T-helper 17 cell (primary cell): ENCODE measurements at places on chromosomes 6 and 20. TPM values are rescaled to one million over a fixed set of nuclear protein-coding genes. Genes with fewer than 3 reads are reported as not detected.

GRCh38 chr6:150336299-150336698 lies 32.5 kb upstream of the IYD start:
- no peak for DNase-seq
- H3K36me3 ChIP-seq: peaks cover 5% of the 10 kb centered on the region
- peaks cover 4% of the 10 kb centered on the region for H3K4me1 ChIP-seq
- H3K27me3 ChIP-seq: peaks cover 37% of the 10 kb centered on the region
- no peak overlapping the region for H3K4me3 ChIP-seq
- no peak overlapping the region for H3K27ac ChIP-seq

GRCh38 chr6:110415086-110415916 lies at the start of gene DDO:
DDO (minus strand) TSS chr6:110415575; CDS start chr6:110413462, 2,113 bp downstream.
- no peak for DNase-seq
- H3K27me3 ChIP-seq: peaks cover 50% of the 10 kb centered on the region
- no peak within 1 kb of the TSS for H3K4me3 ChIP-seq
- no peaks in the 10 kb centered on the region for H3K36me3 ChIP-seq
- H3K4me1 ChIP-seq: peaks cover 10% of the 10 kb centered on the region
- H3K27ac ChIP-seq: no peak within 1 kb of the TSS

- H3K4me1 ChIP-seq: peaks cover 3% of the 10 kb centered on the region
- H3K27me3 ChIP-seq: peaks cover 49% of the 10 kb centered on the region
- no peaks in the 10 kb centered on the region for H3K36me3 ChIP-seq
- H3K4me3 ChIP-seq: no peak overlapping the region
These were observed 33.8 kb downstream of the PPP1R14C start for GRCh38 chr6:150176659-150177058.

GRCh38 chr6:18203786-18204185 lies 48.6 kb downstream of the KDM1B start:
- H3K27ac ChIP-seq: no peak overlapping the region
- H3K4me1 ChIP-seq: peaks cover 4% of the 10 kb centered on the region
- H3K36me3 ChIP-seq: peaks cover 3% of the 10 kb centered on the region

Gene CST9
- total RNA-seq: not detected

Gene XRN2
- total RNA-seq: 53.7 TPM

Gene HLA-DRB5
- total RNA-seq: 2.8 TPM
